Activated CD8-positive, alpha-beta memory T cell treated with anti-CD3 and anti-CD28 coated beads for 4 hours (primary cell): ENCODE measurements at places on chromosomes 16 and 17.

DNA sequence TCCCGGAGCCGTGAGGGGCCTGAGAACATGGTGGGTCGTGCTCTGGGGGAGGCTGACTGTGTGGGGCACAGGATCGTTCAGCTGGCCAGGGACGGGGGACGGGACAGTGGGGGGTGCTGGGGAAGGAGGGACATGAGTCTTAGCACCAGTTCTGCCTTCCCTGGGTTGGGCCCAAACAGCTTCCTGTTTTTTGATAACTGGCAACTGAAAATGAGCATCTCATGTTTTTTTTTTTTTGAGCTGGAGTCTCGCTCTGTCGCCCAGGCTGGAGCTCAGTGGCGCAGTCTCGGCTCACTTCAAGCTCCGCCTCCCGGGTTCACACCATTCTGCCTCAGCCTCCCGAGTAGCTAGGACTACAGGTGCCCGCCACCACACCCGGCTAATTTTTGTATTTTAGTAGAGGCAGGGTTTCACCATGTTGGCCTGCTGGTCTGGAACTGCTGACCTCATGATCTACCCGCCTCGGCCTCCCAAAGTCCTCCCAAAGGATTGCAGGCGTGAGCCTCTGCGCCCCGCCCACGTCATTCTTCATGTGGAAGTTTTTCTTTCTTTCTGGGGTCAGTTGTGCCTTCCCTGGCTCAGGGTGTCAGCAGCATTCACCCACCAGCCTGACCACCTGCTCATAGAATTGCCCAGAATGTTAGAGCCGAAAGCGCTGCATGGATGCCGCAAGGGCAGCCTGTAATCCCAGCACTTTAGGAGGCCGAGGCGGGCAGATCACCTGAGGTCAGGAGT lies 6.4 kb downstream of the ASPSCR1 start:
- DNase-seq = no peak

DNA sequence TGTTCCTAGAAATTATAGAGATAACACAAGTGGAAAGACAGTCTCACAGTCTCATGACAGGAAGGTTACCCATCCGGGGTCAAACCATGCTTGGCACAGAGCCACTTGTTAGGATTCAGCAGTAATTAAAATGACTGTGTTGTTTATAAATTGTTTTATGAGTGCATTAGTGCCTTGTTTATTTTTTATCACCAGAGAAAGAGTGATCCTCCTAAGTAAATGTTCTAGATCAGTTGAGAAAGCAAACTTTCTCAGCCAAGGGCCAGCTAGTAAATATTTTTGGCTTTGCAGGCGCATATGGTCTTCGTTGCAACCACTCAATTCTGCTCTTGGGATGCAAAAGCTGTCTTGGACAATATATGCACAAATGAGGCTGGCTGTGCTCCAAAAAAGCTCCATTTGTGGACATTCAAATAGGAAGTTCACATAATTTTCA lies 253.9 kb upstream of the CACNG5 start:
- DNase-seq = no peak

- no peak for DNase-seq
Measured at GRCh38 chr17:80892900-80893603, 98.6 kb upstream of the CHMP6 start.

- no peak for DNase-seq
Measured at GRCh38 chr17:16189791-16190348, 25.5 kb downstream of the NCOR1 start.

GRCh38 chr17:1146561-1147265 lies 33.1 kb downstream of the ABR start:
- no peak for DNase-seq

DNA sequence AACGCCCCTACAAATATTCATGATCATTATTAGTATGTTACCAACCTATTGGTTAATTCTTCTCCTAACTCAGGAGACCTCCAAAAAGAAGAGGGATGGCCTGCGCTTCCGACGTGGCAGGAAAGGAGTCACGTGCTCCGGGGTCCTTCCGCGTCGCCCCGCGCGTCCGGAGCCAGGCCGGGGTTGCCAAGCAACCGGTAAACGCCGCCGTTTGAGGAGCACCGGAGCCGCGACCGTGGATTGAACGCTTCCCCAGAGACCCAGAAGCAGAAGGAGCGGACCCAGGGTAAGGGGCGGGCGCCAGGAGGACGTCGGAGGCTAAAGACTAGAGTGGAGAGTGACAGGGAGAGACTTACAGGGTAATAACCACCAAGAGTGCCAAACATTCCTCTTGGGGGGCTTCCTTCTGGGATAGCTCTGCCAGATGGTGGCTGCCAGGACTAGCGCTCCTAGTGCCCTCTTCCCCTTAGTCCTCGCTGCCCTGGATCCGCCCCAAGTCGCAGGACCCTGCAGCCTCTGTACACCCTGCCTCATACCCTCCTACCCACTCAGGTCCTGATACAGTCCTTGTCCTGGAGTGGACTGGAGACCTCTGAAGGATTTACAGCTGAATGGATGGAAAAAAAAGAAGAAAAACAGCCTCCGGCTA lies at the start of gene DNAI2:
TSS of gene DNAI2 (plus strand) at position 175 of the 649 bp plus-strand sequence. CDS start 7,584 bp downstream, outside the sequence.
- DNase-seq = no peak

GRCh38 chr17:58324409-58325288 lies 3.9 kb downstream of the TSPOAP1 start:
- DNase-seq = no peak
